OCI-LY7 (cell line): ENCODE measurements at places on chromosomes 13 and 19.

DNA sequence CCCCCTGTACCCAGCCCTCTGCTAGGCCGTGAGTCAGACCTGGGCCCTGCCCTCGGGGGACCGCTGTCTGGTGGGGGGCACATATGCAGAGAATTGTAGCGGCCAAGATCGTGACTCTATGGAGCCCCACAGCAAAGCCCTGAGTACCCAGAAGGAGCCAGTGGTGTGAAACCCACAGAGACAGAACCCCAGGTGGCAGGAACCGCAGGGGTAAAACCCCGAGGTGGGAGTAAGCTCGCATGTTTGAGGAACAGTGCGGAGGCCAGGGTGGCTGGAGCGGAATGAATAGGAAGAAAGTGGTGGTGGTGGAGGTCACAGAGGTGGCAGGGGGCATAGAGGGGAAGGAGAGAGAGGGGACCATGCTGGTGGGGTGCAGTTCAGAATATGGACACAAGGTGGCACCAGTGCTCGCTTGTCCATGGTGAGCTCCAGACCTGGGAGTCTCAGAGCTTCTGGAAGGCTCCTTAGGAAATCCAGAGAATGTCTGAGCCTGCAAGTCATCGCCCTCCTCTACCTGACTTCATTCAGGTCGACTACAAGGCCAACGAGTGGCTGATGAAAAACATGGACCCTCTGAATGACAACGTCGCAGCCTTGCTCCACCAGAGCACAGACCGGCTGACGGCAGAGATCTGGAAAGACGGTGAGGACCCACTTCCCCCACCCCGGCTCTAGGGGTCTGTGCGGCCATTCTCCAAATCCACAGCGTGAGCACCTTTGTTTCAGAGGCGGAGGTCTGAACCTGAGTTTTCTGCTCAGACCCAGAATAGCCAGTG lies 48.9 kb downstream of the MYH14 start:
- peak; percentile 41 for DNase-seq

DNA sequence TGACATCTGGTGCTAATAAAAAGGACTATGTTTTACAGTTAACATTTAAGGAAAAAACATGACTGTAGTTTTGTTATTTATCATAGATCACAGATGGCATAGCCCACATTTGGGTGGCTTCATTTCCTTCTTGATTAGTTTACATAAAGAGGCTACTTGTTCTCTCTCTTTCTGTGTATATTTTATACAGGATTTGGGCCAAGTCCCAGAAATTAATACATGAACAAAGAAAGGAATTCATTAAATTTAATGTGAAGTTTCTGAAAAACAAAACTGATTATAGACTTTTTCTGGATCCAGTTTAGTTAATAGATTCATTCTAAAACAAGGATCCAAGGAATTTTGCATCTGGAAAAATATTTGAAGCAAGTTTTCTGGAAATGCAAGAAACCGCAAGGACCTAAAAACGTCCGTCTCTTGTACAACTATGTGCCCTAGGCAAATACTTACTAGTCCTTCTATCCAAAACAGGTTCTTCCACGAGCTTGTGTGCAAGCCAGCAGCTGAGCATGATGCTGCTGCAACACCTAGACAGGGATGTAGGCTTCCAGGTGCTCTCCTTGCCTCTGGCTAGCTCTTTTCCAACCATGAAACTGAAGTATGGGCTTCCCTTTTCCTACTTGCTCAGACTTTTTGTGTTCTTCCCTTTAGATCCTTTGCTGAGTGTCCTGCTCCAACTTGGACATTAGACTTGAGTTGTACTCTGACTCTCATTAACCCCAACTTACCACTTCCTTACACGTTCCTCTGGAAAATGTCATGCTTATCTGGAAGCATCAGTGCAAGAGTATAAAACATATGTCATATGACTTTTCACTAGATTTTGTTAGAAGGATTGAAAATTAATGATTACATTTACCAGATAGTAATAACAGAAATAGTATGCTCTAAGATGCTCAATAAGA lies 161.5 kb upstream of the STARD13 start:
- no peak for DNase-seq

DNA sequence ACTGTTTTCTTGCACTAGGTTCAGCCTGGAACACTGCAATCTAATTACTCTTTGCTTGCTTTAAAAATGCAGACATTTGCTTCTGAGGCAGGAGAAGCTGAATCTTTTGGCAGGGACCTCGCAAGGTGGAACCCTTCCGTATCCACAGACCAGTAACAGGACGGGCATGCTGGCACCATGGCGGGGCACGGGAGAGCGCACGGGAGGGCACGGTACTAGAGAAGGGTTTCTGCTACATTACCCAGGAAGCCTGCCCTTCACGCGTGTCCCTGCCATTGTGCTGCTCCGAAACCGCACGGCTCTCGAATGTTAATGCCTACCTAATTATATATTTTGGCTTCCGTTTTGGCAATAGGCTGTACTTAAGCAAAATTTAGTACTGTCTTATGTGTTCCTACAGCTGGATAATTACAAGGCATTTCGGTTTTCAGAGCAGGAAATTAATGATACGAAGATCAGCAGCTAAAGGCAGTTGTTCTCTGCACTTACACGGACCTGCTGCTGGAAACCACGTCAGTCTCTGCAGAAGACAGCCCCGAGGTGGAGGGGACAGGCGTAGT lies 430.4 kb downstream of the IRS2 start:
- DNase-seq: no peak

DNA sequence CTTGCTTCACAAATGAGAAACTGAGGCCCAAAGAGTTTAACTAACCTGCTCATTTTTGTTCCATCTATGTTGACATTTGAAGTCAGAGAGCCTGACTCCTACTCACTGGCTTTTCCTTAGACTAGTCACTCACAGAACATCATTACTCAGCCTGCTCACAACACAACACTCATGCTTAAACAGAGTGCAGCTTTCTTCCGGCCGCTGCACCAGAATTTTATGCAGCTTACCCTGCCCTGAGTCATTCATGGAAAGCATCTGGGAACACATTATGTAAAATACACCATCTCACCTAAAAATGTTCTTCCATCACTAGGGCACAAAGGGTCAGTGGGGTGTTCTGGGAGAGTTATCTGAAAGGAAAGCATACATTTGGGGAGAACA lies 303.4 kb downstream of the SPRY2 start:
- DNase-seq: no peak

GRCh38 chr13:45228002-45228401 lies 27.2 kb upstream of the KCTD4 start:
- DNase-seq: no peak

DNA sequence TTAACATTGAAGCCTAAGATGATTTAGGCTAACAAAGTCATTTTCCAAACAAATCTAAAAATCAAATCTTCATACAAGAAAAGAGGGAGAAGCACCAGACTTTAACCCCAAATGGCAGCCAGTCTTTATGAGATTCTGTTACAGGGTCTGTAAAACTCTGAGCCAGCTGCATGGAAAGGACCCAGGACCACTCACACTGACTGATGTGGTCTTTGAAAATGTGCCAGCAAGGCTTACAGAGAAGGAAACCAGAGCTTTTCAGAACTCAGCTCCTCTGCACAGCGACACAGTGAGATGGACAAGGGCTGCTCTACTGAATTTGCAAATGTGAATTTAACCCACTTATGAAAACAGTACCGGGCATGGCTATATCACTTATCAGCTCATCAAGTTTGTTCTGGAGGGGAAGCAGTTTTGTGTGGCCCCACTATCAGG lies 98.8 kb upstream of the SERP2 start:
- peak; percentile 36 for DNase-seq

GRCh38 chr13:99895444-99896368 lies 75.9 kb downstream of the ZIC5 start:
- DNase-seq: no peak

DNA sequence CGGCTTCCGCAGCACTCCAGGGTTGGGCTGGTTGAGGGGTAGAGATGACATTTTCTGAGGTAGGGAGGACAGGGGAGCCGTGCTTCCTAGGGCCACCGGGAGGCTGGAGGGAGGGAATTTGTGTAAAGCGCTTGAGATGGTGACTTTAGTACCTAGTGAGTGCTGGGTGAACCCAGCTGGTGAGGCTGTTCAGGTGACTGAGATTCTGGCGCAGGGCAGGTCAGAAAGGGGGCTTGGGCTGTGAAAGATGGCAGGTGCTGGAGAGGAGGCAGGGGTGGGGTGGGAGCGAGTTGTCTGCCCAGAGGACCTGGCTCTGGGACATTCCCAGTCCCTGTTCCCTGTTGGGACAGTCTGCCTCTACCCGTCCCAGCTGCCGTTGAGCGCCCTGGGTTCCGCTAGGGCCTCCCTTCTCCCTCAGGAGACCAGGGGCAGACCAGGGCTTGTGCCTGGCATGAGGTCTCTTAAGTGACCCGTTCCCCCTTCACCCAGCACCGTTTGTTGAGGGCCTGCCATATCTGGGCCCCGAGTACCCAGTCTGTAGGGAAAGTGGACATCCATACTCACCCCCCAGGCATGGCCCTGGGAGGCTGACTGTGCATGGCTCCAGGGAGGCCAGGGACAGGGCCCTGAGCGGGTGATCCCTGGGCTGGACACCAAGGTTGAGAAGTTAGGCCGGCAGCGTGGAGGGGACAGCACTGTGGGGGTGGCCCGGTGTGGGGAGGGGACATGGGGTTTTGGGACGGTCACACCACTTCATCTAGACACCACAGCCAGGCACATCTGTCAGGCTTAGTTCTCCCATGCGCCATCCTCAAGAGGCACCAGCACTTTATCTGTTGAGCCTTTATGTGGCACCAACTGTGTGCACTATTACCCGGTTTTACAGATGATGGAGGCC lies 5.0 kb downstream of the PTOV1 start:
- DNase-seq: no peak

GRCh38 chr13:37618554-37618953 lies 20.0 kb upstream of the POSTN start:
- no peak for DNase-seq

GRCh38 chr13:42478531-42479156 lies 95.3 kb upstream of the TNFSF11 start:
- DNase-seq: peak; percentile 4

- peak; percentile 82 for DNase-seq
Measured at GRCh38 chr19:34712395-34713261, 21.4 kb upstream of the ZNF181 start.

GRCh38 chr13:33676045-33676989 lies 141.6 kb upstream of the RFC3 start:
- DNase-seq: peak; percentile 37

GRCh38 chr13:96999091-96999490 lies 4.8 kb upstream of the OXGR1 start:
- no peak for DNase-seq

- DNase-seq: peak; percentile 64
Measured at GRCh38 chr19:35879770-35880317, 11.5 kb downstream of the APLP1 start.

DNA sequence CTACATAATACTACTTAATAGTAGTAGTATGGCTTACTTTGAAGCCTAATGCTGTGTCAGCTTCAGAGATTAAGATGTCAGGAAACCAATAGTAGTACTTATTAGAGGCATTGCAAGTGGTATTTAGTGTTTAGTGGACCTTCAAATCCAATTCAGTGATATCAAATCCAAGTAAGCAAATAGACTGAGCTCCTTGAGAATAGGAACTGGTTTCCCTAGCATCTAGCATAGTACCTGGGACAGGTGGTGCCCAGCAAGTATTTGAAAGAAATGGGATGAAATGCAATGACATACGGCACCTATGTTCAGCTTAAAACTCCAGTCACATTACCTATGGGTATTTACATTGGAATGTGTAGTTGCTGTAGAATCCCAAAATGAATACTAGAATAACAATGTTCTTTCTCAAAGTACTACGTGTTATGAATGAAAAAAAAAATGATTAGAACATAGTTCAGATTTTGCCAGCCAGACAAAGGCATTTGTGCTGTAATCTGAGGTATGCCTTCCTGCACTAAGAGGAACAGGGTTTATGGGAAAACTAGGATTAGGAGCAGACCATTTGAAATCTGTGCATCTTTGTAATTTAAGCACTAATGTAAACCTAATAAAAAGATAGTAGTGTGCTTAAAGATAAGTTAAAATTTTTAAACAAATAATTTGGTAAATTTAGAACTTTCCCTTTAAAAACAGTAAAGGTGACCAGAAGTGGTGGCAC lies 17.1 kb downstream of the LSM14A start:
- DNase-seq: no peak

GRCh38 chr13:35393886-35394285 lies 82.6 kb downstream of the MAB21L1 start:
- DNase-seq: no peak

DNA sequence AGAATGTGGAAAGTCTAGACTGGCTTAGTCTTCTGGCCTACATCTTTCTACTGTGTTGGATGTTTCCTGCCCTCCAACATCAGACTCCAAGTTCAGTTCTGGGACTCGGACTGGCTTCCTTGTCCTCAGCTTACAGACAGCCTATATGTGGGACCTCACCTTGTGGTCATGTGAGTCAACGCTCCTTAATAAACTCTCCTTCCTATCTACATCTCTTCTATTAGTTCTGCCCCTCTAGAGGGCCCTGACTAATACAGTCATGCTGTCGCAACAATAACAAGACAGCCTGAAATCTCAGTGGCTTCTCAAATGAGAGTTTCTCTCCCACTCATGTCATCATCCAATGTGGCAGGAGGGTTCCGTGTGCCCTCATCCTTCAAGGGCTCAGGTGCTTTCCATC lies 347.8 kb downstream of the MZT1 start:
- DNase-seq: no peak

DNA sequence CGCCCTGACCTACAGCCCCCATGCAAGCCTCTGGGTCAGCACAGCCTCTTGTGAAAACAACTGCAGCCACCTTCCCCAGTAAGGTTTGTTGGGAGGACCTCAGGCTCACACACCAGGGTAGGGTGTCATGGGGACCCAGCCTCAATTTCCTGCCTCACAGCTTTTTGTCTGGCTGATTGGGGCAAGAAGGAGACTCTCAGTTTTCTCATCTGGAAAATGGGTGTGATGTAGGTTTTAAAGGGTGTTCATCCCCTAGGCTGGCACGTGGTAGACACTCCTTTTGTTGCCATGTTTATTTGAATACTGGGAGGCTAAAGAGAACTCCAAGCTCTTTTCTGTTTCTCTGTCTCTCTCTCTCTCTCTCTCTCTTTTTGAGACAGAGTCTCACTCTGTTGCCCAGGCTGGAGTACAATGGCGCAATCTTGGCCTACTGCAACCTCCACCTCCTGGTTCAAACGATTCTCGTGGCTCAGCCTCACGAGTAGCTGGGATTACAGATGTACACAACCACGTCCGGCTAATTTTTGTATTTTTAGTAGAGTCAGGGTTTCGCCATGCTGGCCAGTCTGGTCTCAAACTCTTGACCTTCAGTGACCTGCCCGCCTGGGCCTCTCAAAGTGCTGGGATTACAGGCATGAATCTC lies 18.2 kb upstream of the PLAUR start:
- DNase-seq: no peak

DNA sequence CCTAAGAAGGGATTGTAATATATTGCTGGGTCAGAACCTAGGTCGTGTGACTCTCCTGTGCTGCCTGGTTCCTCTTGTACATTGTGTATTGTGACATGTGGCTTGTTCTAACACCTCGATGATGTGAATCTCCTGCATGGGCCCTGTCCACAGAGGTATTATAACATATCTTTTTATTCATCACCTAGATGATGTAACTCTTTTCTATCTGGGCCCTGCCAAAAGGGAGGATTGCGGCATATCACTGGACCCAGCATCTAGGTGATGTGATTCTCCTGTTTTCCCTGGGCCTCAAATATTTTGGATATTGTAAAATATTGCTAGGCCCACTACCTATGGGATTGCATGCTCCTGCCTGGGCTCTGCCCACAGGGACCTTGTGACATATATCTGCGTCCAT lies 33.4 kb upstream of the ZNF254 start:
- no peak for DNase-seq

GRCh38 chr19:2129486-2129885 lies 21.9 kb downstream of the AP3D1 start:
- no peak for DNase-seq

GRCh38 chr13:111652676-111653075 lies 332.2 kb downstream of the TEX29 start:
- DNase-seq: no peak
